ENCODE measurements at places on chromosomes 6 and 20. TPM values are rescaled to one million over a fixed set of nuclear protein-coding genes. Genes with fewer than 3 reads are reported as not detected.

DNA sequence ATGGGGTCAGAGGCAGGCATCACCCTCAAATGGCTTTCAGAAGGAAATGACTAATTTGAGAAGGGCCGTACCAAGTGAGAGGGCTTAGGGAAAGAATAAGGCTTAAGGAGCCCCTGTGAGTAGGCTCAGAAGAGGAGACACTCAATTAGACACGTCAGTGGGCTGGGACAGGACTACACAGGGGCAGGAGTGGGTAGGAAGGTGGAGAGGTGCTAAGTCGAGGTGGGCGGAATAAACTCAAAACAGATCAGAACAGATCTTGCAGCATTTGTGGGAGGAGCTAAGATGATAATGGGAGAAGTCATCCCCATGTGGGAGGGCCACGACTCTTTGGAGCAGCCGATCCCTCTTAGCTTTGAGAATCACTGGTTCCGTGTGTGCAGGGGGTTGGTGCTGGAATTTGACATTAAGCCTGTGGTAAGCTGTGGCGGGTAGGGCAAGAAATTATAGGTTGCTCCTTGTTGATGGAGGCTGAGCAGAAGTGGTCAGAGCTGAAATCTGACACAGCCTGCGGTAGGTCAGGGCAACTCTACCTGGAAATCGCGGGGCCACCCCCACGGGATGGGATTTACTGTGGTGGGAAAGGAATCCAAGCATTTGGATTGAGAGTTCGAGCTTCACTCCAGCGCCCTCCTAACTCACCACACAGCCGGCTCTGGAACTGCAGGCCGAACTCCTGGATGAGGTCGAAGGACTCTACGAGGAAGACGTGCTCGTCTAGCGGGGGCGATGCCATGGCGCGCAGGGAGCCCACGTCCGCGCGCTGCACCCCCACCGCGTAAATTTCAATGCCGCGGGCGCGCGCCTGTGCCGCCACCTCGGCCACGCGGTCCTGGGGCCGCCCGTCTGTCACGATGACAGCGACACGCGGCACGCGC is 2.8 kb upstream of the RBPJL start:
- no peak for DNase-seq

- DNase-seq = peak; percentile 7
Observed at GRCh38 chr6:35152067-35152707, 11.0 kb upstream of the TCP11 start.

DNA sequence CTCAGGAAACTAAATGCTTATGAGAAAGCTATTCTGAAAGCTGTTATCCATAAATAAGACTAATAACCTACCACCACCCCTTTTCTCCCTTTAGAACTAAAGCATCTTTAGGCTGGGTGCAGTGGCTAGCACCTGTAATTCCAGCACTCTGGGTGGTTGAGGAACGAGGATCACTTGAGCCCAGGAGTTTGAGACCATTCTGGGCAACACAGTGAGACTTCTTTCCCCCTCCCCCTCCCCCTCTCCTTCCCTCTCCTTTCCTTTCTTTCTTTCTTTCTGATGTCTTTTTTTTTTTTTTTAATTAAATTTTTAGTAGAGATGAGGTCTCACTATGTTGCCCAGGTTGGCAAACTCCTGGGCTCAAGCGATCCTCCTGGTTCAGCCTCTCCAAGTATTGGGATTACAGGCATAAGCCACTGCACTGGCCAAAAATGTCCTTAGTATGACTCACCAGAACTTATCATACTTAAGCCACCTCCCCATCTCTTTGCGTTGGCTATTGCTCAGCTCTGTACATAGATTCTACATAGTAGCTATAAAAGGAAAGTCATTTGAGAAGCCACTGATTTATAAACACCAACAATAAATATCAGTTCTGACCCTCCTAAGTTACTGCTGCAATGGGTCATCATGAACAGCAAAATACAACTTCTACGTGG is 54.8 kb upstream of the SPDEF start:
- DNase-seq = peak; percentile 28

DNA sequence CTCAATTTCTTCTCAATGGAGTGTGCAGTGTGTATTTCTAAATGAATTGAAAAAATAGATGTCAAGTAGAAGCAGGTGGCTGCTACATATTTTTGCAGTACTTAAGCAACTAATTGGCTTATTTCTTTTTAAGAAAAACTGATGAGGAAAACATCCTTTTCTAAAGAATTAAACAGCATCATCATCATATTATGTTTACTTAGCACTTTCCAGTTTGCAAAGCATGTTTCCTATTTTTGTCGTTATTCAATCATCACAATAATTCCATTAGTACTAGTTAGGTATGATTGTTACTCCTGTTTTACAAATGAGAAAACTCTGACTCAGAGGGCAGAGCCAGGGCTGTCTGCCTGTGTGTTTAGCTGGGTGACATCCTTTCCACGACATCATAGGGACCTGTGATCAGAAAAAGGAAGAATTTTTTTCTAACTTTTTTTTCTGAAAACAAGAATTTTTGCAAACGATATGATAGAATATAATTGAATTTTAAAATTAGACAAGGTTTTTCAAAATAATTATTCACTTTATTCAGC is 22.7 kb upstream of the BMP6 start:
- DNase-seq = no peak

GRCh38 chr20:32332614-32333013 is 25.5 kb upstream of the ASXL1 start:
- no peak for DNase-seq

DNA sequence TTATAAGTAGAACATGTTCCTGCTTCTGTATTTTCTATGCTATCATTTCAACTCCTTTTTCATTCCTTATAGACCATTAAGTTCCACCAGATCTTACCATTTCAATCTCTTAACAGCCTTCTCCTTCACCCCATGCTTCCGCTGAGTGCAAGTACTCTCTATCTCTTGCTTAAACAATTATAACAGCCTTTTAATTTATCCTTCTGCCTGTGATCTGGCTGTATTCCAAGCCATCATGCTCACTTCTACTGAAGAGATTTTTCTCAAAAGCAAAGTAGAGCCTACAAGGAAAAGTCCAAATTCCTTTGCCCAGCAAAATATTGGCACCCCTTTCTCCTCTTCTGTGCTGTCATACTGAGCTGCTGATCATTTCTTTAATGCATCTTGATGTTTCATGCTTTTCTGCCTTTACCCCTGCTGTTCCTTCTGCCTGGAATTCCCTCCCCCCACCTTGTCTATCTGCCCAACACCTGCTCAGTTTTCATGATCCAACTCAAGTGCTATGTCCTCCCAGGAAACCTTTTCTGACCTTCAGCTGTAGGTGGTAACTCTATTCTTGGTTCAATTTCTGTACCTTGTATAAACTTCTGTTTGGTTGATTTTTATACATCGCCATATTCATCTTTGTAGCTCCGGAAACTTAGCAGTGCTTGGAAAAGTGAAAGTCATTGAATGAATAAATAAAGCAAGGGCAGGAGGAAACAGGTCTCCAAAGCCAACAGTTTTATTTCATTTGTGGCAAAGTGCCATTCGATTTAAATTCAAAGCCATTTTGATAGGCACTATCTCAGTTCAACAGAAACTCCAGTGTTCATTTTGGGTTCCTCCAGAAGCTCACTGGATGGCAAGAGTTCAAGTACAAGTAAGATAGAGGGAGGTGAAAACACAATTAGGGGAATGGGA is 10.5 kb upstream of the BMP2 start:
- no peak for DNase-seq

DNA sequence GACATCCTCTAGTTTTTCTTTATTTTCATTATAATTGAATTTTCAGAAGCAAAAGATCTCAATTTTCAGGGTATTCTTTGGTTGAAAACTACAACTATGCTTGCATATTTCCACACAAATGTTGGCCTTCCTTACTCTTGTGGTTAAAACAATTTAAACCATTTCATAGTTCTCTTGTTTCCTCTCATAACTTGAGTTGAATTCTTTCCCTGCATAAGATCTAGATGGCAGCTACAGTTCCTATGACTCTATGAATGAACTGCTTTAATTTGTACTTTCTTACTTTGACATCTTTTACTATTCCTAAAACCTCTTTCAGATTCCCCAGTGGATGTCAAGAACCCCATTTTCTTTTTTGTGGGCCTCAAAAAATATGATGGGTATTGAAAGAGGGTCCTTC is 564.5 kb downstream of the NKAIN2 start:
- DNase-seq = no peak

GRCh38 chr6:25404091-25404490 is 124.9 kb downstream of the CARMIL1 start:
- no peak for DNase-seq

GRCh38 chr6:125910527-125910926 is 46.0 kb upstream of the HINT3 start:
- no peak for DNase-seq

GRCh38 chr20:44485078-44485829 is 9.6 kb downstream of the TTPAL start:
- DNase-seq = no peak

DNA sequence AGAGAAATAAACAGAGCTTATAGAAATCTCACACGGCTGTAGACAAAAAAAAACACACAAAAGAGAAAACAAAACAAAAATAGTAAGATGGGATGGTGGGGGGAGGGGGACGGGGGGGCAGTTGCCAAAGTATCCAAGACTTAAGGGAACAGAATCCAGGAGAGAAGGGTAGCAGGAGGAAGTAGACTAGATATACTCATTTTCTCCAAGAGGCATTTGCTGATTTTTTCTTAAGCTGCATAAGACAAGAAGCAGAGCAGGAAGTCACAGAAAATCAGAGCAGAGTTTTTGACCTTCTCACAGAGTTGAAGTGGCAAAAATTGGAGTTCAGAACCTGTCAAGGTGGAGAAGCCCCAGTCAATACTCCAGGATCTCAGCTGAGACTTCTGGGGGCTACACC is 237.7 kb downstream of the HIVEP2 start:
- DNase-seq = no peak

- DNase-seq = no peak
Observed at GRCh38 chr20:59561228-59561605, 43.1 kb upstream of the PHACTR3 start.

SLC22A23 gene
- total RNA-seq = 3.8 TPM

NRM gene
- total RNA-seq = 6.3 TPM

EPB41L2 gene
- total RNA-seq = 4.7 TPM
